CD4-positive, alpha-beta T cell treated with Interleukin-2 at 100 ng/mL for 4 hours (primary cell): ENCODE measurements at places on chromosomes 16 and 17.

DNA sequence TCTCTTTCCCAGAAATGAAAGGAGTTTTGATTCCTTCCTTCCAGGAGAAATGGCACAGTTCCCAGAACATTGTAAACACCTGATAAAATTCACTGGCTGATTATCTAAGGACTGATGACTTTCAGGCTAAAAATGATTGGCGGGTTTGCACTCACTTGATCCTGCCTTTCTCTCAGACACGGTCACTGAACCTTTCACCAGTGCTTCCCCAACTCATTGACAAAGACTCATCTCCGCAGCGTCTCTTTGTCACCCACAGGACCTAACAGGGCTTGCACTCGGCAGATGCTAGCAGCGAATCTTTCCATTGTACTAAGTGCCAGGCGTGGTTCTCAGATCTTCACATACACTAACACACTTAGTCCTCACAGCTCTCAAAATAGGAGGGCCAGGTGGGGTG is 7.3 kb upstream of the DHRS7C start:
- no peak for DNase-seq

GRCh38 chr16:27355610-27356009 is 41.8 kb downstream of the IL4R start:
- DNase-seq = peak; percentile 29

DNA sequence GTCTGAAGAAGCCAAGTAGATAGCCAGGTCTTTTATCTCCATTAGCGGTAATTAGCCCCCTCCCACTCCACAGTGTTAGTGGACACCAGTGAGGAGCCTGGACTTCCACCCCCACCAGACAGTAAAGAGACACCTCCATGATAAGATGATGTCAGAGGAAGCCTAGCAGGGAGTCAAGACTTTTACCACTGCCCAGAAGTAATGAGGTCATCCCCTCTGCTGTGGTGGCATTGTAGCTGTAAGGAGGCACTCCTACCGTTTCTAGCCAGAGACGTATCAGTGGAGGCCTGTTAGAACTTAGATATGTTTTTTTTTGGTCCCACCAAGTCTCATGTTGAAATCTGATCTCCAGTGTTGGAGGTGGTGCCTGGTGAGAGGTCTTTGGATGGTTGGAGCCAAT is 38.1 kb downstream of the PIK3R5 start:
- DNase-seq = no peak

DNA sequence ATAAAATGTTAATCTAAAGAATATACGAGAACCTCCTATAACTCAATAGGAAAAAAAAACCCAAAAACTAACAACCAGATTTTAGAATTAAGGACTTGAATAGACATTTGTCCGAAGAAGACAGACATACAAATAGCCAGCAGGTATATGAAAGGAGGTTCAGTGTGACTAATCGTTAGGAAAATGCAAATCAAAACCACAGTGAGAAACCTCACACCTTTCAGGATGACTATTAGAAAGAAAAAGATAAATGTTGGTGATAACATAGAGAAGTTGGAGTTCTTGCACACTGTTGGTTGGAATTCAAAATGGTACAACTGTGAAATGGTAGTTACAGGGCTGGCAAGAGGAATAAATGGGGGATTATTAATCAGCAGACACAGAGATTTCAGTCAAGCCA is 339.0 kb downstream of the TMEM114 start:
- no peak for DNase-seq

- no peak for DNase-seq
These were observed 1.8 kb downstream of the TUBB3 start for GRCh38 chr16:89924925-89925307.

DNA sequence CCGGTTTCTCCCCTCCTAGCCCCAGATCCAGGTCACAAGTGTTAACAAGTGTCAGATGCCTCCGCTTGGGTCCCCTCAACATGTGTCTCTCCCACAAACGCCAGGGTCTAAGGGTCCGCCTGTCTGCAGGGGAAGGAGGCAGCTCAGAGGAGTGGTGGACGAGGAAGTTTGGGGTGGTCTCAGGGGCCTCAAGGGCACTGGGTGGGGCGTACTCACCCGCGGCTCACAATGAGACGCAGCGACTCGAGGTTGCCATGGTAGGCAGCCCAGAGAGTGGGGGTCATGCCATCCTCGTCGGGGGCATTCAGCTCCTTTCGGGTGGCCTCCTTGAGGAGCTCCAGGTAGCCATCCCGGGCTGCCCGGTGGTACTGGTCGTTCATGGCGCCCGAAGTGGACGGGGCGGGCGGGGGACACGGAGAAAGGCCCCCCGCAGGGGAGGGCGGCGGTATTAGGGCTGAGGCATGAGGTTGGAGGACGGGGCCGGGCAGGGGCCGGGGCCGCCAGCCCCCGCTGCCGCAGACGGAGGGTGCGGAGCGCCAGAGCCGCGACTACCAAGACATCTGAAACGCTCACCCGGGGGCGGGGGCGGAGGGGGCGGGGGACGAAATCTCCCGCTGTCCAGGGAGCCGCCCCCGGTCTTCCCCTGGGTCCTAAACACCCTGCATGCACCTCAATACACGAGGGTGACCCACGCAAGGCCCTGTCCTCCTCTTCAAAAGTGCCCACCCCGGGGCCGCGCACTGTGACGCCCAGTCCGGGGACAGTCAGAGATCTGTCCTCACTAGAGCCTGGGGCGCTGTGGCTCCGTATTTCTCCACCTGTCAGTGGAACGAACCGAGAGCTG is at the start of gene USH1G:
USH1G (minus strand) TSS at position 562 of the 844 bp plus-strand sequence; CDS start at position 380, 182 bp downstream.
- DNase-seq = peak; percentile 2

- no peak for DNase-seq
These were observed 126.7 kb upstream of the FOXF1 start for GRCh38 chr16:86383488-86384262.

- DNase-seq = no peak
These were observed 3.0 kb downstream of the ARHGDIA start for GRCh38 chr17:81867991-81868673.

GRCh38 chr17:31778523-31778922 is 80.5 kb downstream of the COPRS start:
- DNase-seq = no peak

DNA sequence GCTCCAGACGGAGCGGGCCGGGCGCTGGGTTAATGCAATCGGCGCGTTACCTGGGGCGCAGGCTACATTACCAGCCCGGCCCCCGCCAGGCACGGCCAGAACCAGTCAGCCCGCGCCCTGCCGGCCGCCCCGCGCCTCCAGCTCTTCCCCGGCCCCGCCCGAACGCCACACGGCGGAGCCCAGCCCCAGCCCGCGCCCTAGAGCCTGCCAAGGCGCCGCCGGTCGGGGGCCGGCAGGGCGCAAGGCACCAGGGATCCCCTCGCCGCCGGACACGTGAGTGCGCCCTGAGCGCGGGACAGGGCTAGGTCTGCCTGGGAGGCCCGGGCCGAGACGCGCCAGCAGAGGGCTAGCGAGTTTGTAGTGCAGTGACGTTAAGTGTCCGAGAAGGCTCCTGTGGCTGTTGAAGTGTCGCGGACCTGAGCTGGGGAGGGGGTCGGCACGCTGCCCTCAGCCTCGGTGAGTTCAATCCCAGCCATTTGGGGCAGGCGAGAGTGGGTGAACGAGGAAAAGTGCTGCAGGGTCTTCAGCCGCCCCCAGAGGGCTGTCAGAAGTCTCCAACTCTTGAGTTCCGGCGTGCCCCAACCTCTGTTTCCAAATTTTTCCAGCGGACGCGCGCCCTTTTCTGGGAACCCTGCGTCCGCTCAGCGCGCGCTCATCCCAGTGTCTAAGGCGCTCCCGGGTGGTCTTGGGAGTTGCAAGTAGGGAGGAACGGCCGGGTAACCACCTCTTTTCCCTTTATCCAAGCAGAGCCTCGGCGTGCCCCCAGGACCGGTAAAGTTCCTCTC is at the start of gene SLC6A2:
SLC6A2 (plus strand) TSS at position 92 of the 785 bp plus-strand sequence. CDS start 707 bp downstream, outside the sequence.
- no peak for DNase-seq

- no peak for DNase-seq
These were observed 47.8 kb downstream of the TNFRSF13B start for GRCh38 chr17:16923904-16924695.

DNA sequence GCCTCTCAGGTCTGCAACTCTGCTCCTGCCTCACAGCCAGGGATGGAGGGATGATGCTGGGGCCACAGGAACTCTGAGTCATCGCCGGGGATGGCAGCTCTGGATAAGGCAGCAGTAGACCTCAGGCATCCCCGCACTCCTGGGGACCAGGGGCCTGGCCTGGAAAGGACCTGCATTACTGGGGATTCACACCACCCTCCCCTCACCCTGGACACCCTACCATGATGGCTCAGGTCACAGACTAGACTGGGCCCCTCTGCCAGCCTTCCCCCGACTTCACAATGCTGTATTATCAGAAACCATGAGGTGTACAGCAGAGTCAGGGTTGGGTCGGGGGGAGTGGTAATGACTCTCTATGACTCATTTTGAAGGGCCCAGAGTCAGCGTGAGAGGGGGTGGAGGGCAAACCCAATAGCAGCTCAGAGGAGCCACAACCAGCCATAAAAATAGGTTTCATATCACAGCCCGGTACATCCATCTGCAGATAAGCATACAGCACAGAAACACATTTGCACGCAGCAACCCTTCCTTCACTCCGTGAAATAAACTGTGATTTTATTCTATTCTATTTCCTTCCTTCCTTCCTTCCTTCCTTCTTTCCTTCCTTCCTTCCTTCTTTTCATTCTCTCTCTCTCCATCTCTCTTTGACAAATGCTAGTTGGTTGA is 28.8 kb downstream of the DYNLRB2 start:
- DNase-seq = peak; percentile 76

- no peak for DNase-seq
These were observed 9.8 kb upstream of the TNRC6C start for GRCh38 chr17:77948690-77949114.

DNA sequence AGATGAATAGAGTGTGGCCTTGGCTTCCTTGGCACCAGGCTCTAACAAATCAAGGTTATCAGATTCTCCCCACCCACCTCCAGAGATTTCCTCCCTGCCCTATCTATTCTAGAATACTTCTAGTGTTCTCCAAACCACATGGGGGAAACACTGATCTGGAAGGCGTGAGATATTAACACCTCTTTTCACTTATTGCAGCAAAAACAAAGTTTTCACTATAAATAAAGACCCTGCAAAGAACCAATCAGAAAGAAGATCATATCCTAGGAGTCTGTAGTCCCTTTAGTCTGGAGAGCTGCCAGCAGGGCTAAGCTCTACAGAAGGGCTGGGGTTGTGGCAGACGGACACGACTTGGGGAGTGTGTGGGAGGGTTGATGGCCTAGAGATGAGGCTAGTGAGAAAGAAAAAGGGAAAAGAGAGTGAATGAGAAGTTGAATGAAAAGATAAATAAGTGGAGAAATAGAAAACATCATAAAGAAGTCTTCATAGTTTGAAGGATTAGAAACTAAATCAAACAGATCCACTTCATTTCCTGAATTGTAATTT is 8.6 kb upstream of the SKAP1 start:
- DNase-seq = no peak

- no peak for DNase-seq
These were observed 131.1 kb downstream of the PHKB start for GRCh38 chr16:47592232-47592631.

GRCh38 chr16:3652373-3653195 is 1.9 kb upstream of the DNASE1 start:
- DNase-seq = no peak
